ENCODE measurements at places on chromosomes 7 and 10. TPM values are rescaled to one million over a fixed set of nuclear protein-coding genes. Genes with fewer than 3 reads are reported as not detected.

DNA sequence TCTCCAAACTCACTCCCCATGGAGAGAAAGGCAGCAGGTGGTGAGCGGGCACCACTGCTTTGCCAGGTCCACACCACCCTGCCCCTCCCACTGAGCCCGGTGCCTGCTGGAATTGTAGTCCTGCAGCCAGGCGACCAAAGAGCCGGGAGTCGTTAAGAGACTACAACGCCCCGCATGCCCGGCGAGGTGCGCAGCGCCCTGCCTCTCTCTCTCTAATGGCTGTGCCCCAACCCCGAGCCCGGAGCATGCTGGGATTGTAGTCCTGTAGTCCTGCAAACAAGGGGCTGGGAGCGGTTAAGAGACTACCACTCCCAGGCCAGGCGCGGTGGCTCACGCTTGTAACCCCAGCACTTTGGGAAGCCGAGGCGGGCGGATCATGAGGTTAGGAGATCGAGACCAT, 8.1 kb upstream of the ZNF727 start:
- DNase-seq: no peak

- DNase-seq: peak; percentile 22
Observed at GRCh38 chr10:122357685-122358084, 16.8 kb upstream of the PLEKHA1 start.

Gene SPDYE1
- not detected for polyA plus RNA-seq

GRCh38 chr10:63582690-63583089, 61.5 kb downstream of the REEP3 start:
- peak; percentile 82 for DNase-seq

- no peak for DNase-seq
Observed at GRCh38 chr10:26556748-26557640, 118.9 kb downstream of the APBB1IP start.

DNA sequence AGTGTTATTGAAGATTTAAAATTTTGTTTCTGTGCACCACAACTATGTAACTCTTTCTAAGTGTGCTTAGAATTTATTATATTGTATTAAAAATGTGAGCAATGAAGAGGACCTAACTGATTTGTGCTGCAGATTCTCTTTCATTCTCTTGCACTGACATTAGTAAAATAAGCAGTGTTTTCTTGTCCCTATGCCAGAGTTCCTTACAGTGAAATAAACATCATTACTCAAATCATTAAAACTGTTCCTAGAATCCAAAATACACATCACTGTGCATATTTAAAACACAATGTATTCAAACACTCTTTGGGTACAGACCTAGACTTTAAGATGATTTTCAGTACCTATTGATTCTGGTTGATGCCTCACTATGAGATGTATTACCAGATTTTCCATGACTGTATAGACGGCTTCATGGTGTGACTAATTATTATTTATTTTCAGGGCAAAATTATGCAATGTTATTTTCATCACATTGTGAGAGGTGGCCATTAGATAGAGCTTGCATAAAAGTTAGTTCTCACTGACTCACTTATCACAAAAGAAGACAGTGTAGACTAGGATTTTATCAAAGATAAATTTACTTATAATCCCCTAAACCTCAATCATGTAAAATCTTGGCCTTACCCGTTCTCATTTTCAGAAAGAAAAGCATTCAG, 93.4 kb downstream of the PTPRZ1 start:
- no peak for DNase-seq

DNA sequence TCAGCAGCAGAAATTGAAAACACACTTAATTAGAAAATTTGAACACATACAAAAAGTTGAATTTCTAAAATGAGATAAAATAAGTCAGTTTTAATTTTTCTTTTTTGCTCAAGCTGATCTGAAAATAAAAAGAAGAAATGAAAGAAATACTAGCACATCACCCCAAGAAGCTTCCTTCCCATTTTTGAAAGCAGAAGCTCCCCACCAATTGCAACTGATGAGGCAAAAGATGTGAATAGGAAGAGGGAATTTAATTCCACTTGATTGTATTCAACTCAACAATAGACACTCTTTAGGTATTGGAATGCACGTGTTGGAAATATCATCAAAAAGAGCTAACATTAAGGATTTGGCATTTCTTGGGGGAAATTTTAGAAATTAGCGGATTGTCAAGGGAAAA, 175.8 kb downstream of the TRIL start:
- DNase-seq: no peak

Gene BAZ1B
- polyA plus RNA-seq: 10.4 TPM

GRCh38 chr7:22082553-22082885, 136.8 kb upstream of the CDCA7L start:
- no peak for DNase-seq

Gene TNKS2
- polyA plus RNA-seq: 7.4 TPM

Gene CRHR2
- not detected for polyA plus RNA-seq

GRCh38 chr7:23011222-23011924, 2.6 kb downstream of the HYCC1 start:
- DNase-seq: no peak

DNA sequence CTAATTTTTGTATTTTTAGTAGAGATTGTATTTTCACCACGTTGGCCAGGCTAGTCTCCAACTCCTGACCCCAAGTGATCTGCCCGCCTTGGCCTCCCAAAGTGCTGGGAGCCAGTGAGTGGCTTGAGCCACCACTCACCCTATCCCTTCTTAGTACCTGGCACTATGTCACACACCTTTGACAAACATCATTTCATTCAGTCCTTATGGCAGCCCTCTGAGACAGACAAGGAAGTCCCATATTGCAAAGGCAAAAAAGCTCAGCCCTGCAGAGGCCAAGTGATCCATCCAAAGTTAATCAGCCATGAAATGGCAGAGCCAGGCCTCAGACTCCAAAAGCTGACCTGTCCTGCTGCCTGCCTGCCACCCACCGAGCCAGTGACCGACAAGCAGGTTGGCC, 39.9 kb upstream of the ECHDC3 start:
- DNase-seq: no peak

Gene WEE2
- 0.13 TPM for polyA plus RNA-seq
